ENCODE measurements at places on chromosomes 13 and 19.
A peak's percentile ranks its signal among the peaks of the same experiment; 100 is the strongest.

DNA sequence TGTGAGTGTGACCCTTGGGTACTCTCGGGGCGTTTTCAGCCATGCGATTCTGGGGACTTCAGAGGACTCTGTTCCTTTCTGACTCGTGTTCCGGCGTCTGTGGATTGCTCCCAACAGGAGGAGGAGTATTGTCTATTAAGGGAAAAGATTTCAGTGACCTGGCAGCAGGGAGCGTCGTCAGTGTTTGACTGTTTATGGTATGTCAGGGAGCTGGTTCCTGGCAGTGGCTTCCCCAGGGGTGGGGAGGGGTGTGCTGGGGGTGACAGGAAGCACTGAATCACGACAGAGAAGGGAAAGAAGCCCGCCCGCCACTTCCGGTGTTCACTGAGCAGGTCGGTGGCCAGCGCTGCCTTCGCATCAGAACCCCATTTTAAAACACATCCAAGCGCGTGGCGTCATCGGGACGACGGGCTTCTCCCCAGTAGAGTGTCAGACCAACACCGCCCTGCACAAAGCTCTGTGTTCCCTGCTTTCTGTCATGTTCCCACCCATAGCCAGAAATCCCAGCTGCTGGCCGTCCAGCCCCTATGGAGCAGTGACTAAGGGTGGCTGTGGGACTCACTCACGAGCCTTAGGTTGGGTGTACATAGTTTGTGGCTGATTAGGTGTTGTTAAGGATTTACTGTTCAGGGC lies 33.8 kb downstream of the COL4A2 start:
- no peak overlapping the region for H3K27ac ChIP-seq
- peaks cover 33% of the 10 kb centered on the region for H3K4me1 ChIP-seq
- peak; percentile 68 for DNase-seq
- H3K36me3 ChIP-seq, result no peaks in the 10 kb centered on the region
- H3K27me3 ChIP-seq, result peaks cover 50% of the 10 kb centered on the region

- H3K4me3 ChIP-seq, result no peak overlapping the region
- H3K27me3 ChIP-seq, result no peaks in the 10 kb centered on the region
- H3K36me3 ChIP-seq, result no peaks in the 10 kb centered on the region
- DNase-seq, result no peak
These were observed 867.7 kb downstream of the PCDH9 start for GRCh38 chr13:66362485-66362884.

DNA sequence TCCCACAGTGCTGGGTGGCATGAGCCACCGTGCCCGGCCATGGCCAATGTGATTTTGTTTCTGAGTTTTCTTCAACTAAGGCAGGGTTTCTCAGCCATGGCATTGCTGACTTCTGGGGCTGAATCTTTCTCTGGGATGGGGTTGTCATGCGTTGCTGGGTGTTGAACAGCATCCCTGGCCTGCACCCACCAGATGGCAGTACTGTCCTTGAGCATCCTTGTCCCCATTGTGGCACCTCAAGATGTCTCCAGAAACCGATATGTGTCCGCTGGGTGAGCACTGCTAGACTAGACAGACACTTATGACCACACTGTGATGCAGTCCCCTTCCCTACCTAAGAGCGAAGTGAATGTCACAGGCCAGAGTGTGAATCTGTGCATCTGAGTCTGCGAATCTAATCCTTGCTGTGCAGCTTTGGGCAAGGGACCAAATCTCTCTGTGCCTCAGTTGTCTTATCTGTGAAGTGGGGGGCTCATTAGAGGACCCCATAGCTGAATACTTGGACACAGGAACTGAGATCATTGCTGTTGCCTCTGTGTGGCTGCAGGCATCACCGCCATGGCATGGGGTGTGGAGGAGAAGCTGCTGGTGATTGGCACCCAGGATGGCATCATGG lies 50.3 kb upstream of the SIN3B start:
- no peaks in the 10 kb centered on the region for H3K36me3 ChIP-seq
- H3K4me1 ChIP-seq, result no peaks in the 10 kb centered on the region
- H3K27ac ChIP-seq, result no peak overlapping the region
- peak; percentile 78 for DNase-seq
- H3K27me3 ChIP-seq, result peaks cover 37% of the 10 kb centered on the region

DNA sequence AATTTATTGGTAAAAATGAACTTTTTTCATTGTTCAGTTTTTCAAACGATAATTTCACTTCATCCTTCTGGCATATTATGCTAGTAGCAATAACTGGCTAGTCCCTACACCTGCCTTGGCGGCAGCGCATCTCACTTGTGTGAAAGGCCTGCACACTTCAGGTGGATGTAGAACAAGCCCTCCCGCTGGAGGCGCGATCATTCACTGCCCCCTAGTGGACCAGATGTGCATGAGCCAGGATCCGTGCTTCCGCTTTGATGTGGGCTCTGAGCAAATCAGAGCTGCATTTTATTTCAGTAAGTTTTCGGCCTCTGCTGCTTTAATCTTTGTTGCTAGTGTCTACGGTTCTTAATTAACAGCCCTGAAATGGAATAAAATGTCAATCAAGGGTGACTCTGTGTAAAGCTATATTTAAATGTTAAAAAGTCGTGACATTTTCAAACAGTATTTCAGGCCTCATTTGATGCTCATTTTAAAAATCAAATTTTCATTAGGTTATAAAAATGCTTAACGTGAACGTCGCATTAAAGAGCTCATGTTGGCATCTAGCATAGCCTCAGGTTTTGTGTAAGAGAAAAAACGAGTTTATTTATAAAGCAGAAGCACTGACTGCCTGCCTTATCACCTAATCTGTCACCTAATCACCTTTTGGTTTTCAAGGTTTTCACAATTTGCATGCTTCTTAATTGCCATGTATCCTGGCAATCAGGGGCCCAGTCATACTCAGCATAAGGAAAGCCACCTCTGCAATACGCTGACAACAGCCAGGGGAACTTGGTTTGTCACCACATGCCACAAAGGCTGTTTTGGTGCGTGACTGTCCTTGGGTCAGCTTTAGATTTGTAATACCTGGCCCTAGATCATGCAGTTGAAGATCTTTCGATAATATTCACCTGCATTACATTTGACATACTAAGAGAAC lies 112.2 kb downstream of the TEX26 start:
- peak; percentile 89 for DNase-seq
- H3K4me3 ChIP-seq, result no peak overlapping the region
- H3K27me3 ChIP-seq, result peaks cover 24% of the 10 kb centered on the region
- H3K36me3 ChIP-seq, result peaks cover 2% of the 10 kb centered on the region

DNA sequence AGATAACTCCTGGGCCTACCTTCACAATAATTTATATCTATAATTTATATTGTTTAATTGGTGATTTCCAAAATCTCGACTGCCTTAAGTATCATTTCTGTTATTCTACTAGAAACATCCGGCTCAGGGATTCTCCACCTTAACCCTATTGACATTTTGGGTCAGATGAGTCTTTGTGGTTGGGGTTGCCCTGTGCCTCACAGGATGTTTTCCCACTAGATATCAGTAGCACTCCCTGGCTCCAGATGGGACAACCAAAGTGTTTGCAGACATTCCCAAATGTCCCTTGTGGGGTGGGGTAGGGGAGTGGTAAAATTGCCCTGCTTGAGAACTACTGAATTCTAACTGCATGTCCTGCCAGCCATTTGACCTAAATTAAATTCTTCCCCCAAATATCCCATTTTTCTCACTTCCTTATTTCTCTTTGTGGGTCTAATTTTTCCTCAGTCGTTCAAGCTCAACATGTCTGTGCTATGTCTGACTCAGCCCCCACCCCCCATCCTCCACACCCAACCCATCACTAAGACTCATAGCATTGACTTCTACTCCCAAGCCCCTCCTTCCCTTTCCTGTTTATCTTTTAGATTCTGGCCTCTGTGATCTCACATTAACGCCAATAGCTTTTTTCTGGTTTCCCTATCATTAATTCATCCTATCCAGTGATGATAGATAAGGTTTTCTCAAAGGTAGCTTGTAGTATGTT lies 545.1 kb downstream of the EFNB2 start:
- no peak overlapping the region for H3K27ac ChIP-seq
- H3K36me3 ChIP-seq, result no peaks in the 10 kb centered on the region
- no peaks in the 10 kb centered on the region for H3K27me3 ChIP-seq

DNA sequence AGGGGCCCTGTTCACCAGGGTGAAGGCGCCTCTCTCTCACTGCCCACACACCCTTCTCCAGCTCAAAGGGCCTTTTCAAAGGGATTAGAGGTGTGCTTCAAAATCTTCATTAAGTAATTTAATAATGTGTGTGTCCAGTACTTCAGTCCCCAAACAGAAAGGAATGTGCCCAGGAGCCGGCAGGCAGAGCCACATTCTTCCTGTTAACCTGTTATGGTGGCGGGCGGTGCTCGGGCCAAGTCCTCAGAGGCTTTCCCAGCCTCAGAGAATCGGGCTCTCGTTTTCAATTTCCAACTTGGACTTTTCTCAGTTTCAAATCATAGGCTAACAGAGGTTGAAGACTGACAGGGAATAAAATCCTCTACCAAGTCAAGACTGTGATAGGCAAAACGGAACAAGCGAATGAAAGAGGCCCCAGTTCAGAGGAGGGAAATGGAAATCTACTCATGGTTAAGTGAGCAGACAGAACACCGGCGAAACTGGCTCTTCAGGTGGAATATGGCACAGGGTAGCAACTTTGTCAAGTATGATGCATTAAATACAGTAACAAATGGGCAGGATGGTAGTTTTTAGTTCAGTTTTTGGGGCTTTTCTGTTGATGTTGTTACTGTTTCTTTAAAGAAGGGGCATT lies 68.6 kb downstream of the FOXO1 start:
- H3K4me1 ChIP-seq, result peaks cover 70% of the 10 kb centered on the region
- peak overlapping the region; percentile 19 for H3K27ac ChIP-seq
- no peak overlapping the region for H3K4me3 ChIP-seq
- no peaks in the 10 kb centered on the region for H3K27me3 ChIP-seq

GRCh38 chr13:73767191-73767741 lies 366.9 kb downstream of the KLF12 start:
- H3K4me3 ChIP-seq, result peak overlapping the region; percentile 17
- H3K4me1 ChIP-seq, result peaks cover 62% of the 10 kb centered on the region
- H3K27ac ChIP-seq, result peak overlapping the region; percentile 97
- no peaks in the 10 kb centered on the region for H3K27me3 ChIP-seq
- no peak for DNase-seq

- H3K27me3 ChIP-seq, result peaks cover 4% of the 10 kb centered on the region
- no peaks in the 10 kb centered on the region for H3K36me3 ChIP-seq
- no peak overlapping the region for H3K27ac ChIP-seq
- no peak overlapping the region for H3K4me3 ChIP-seq
- no peaks in the 10 kb centered on the region for H3K4me1 ChIP-seq
These were observed 86.7 kb upstream of the TNFSF11 start for GRCh38 chr13:42487221-42487620.

DNA sequence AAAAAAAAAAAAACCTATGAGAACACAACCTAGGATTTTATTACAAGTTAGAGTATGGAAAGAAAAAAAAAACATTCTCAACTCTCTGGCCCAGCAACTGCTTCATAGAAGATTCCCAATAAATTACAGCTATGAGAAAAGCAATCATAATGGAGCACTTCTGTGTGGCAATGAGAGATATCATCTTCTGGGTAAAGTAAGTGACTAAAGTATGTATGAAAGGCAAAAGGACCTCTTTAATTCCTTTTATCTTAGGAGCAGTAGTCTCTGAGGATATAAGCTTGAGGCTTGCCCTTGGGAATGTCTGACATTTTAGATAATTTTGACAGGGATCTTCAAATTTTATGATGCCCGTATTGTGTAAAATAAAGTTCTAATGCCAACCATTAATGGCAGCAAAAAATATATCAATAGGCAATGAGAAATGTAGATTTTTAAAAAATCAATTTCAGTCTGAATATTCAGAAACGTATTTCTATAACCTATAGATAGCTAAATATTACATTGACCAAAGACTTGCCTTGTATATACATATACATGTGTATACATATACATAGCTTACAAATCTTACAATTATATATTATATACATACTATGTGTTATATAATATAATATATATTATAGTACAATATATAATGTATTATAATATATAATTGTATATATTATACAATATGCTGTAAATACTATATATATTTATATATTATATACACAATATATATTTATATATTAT lies 823.9 kb upstream of the SLITRK1 start:
- H3K36me3 ChIP-seq, result no peaks in the 10 kb centered on the region
- H3K4me3 ChIP-seq, result no peak overlapping the region
- H3K4me1 ChIP-seq, result no peaks in the 10 kb centered on the region
- no peaks in the 10 kb centered on the region for H3K27me3 ChIP-seq
- H3K27ac ChIP-seq, result no peak overlapping the region
- no peak for DNase-seq

DNA sequence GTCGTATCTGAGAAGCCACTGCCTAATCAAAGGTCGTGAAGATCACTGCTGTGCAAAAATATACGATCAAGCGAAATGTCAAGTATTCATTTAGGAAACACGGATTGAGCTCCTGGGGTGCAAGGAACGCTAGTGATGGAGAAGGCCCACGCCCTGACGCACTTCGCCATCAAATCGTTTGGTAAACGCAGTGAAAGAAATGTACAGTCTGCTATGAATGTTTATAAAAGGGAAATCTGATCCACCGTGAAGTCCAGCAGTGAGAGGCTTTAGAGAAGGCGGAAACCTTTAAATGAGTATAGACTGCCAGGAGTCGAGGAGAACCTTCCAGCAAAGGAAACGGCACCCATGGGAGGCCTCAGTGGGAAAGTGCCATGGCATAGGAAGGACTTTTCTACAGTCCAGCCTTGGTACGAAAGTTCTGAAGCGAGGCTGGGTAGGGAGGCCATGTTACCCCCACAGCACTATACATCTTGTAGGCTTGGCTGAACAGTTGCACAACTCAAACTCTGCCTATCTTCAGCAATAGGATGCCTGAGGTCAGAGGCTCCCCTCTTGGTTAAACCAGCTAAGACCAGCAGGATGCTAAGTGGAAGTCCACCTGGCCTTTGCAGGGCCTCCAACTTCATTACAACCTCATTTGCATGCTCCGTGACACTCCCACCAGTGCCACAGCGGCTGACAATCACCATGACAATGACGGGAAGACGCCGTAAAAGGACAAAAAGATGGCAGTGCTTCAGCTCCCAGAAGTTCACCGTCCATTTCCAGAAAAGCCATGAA lies 20.4 kb downstream of the PCID2 start:
- peaks cover 53% of the 10 kb centered on the region for H3K4me1 ChIP-seq
- H3K36me3 ChIP-seq, result peaks cover 67% of the 10 kb centered on the region
- no peak overlapping the region for H3K4me3 ChIP-seq
- no peak for DNase-seq

- no peak overlapping the region for H3K27ac ChIP-seq
- no peak for DNase-seq
- peaks cover 6% of the 10 kb centered on the region for H3K27me3 ChIP-seq
- no peak overlapping the region for H3K4me3 ChIP-seq
- H3K4me1 ChIP-seq, result peaks cover 7% of the 10 kb centered on the region
These were observed 58.3 kb upstream of the MEDAG start for GRCh38 chr13:30847650-30848307.

GRCh38 chr13:22447132-22447886 lies 733.5 kb upstream of the SGCG start:
- no peak for DNase-seq
- H3K36me3 ChIP-seq, result no peaks in the 10 kb centered on the region
- no peaks in the 10 kb centered on the region for H3K27me3 ChIP-seq
- H3K4me3 ChIP-seq, result no peak overlapping the region
- no peak overlapping the region for H3K27ac ChIP-seq

- H3K36me3 ChIP-seq, result no peaks in the 10 kb centered on the region
- H3K27me3 ChIP-seq, result no peaks in the 10 kb centered on the region
These were observed 498.6 kb downstream of the KCTD12 start for GRCh38 chr13:76387566-76387965.
